AML-193 (cell line): ENCODE measurements at places on chromosomes 3 and 15.

GRCh38 chr3:129587566-129588210 lies 18.8 kb downstream of the PLXND1 start:
- DNase-seq, result no peak

- DNase-seq, result peak; percentile 96
Observed at GRCh38 chr3:57555738-57556458, at the start of gene PDE12. Gene PDE12 (plus strand): TSS chr3:57556274. CDS start chr3:57556380, 106 bp downstream.

DNA sequence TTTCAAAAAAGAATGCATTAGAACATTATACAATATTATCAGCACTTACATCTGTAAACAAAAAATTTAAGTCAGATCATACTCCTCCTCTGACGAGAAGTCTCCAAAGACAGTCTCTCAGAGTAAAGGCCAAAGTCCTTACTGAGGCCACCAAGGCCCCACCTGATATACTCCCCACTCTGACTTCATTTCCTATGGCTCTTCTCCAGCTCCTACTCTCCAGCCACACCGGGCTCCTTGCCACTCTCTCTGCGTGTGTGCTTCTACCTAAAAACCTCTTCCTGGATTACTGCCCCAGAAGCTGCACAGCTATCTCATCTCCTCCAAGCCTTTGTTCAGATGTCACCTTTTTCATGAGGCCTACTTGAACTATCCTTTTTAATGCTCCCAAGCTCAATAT lies 5.0 kb downstream of the DCP1A start:
- no peak for DNase-seq

DNA sequence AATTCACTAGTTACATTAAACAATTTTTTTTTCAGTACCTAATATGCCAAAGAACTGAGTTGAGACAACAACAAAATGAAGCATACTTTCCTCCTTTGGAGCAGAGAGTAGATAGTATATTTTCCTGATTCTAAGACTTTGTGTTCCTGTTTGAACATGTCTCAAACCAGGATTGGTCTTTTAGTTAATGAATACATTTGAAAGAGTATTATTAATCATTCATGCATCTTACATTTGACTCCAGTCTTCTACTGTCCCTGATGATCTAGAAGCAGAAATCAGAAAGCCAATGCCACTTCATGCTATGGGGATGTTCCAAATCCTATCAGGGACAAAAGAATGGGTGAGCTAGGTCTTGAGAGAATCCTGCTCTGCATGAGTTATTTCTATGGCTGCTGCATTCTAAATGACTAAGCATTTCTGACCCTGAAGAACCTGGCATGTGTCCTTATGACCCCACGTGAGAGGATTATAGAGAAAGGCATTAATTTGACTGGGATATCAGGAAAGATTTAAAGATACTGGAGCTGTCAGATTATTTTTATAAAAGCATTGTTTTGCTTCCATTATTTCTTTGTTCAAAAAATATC lies 32.9 kb upstream of the MBNL1 start:
- no peak for DNase-seq

DNA sequence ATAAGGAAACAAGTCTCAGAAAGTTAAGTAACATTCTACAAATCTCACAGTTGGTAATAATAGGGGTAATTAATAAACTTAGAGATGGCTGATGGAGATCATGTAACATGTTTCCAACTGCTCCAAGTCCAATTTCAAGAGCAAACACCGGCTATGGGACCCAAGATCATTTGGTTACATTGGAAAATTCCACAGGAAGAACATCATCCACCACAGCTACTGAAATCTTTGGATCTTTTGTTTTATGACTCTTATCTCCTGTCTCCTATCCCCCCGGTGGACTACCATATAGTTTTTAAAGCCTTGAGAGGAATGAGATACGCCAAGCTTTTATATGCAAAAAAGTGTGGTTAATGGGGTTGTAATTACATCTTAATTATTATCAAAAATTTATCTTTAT lies 216.1 kb downstream of the WNT5A start:
- no peak for DNase-seq

GRCh38 chr15:69491038-69491505 lies 38.5 kb downstream of the RPLP1 start:
- no peak for DNase-seq

DNA sequence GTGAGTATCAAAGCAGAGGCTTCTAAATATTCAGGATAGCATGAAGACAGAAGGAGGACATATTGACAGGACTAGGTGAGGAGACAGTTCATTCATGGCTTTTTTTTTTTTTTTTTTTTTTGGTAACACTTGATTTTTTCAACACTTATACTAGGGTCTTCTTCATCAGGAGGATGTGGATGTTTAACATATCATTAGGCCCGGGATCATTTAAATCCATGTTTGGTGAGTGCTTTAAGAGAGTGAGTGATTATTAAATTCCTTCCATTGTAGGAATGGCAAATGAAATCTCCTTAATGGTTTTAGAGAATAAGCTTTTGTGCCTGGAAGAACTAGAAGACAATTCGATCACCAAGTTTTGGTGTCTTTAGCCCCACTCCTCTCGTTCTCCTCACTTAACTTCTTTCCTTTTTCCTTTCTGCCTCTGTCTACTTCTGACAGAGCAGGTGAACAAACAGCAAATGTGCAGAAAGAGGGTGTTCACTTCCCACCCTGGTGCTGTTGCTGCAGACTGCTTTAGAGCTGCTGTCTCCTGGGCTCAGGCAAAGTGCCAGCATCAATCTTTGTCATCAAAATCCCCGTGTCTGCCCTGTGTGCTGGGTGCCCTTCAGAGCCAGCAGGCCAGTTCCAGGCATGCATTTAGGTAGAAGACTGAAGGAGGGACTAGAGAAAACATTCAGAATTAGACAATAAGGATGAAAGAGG lies 35.6 kb upstream of the RAB11A start:
- no peak for DNase-seq

GRCh38 chr15:45399381-45400212 lies 21.3 kb upstream of the GATM start:
- peak; percentile 71 for DNase-seq

DNA sequence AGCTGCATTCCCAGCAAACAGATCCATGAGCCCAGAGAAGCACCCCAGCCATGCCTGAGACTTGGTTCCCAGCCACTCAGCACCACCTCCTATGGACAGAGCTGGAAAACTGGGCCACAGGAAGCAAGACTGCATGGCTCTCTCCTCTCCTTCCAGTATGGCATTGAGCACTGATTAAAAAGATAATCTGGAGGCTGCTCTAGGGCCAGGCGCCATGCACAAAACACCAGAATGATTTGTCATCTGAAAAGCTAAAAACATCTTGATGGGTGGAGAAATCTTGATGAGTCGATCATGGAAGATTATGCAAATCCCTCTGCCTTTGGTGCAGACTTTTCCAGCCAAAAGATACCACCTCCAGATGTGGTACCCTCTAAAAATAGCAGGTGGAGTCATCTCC lies 62.7 kb upstream of the MRPS22 start:
- no peak for DNase-seq
